ENCODE measurements at places on chromosomes 6 and 20.

DNA sequence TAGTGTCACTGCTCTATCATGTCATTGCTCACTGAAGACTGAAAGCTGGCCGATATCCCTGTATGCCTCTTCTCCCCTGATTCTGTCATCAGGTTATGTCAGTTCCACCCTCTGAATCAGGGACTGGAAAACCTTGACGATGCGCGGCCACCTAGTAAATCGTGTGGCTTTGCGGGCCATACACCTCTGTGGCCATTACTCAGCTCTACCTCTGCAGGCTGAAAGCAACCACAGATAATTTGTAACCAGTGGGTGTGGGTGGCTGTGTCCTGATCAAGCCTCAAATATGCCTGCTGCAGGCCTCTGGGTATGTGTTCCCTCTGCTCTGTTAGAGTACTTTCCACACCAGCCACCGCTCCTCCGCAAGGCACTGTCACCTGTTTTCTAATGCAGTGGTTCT is 105.2 kb downstream of the GMPR start:
- DNase-seq: no peak

DNA sequence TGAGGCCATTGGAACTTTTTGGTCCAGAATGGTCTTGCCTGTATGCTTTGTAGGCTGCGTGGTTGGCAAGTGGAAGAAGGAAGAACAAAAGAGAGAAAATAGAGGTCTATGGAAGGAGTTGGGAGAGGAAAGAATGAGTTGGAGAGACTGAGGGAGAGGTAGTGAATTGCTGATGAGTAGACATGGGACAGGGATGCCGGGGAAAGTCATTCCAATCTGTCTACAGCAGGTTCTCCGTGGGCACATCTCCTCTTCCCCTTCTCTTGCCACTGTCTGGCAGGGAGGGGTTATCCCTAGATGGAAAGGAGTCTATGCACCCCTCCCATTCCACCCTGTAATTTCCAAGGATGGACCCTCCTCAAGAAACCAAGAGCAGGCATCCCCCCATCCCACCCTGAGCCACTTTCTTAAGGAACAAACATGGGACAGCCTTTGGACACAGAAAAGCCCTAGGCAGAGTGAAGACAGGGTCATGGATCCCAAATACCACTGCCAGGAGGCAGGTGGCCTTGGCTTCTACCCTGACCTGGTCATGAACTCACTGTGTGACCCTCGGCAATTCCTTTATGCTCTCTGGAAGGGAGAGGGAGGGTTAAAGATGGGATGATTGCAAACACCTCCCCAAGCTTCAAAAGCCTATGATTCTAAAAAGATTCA is 196.9 kb downstream of the LRFN2 start:
- no peak for DNase-seq

DNA sequence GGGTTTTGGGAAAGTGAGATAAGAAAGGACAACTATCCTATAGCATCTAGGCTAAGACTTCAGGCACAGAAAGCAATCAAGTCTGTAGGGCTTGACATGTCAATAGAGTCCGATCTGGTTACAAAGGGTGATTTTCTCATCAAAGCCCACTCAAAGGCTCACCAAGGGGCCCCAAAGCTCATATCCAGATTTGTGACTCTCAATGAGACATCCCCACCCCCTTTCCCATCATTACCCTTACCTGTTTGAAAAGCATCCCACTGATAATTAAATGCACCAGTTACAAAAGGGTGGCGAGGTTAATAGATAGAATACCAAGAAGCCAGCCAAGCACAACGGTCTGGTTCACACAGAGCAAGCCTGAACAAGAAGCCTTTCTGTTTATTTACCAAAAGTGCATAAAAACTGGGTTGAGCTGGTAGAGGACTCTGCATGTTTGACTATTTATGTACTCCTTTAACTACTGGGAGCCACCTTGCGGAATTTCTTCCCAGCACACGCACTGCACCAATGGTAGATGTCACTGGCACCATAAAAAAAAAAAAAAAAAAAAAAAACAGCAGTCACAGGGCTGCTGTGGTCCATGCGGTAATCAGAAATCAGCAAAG is 6.1 kb downstream of the JAG1 start:
- DNase-seq: no peak

DNA sequence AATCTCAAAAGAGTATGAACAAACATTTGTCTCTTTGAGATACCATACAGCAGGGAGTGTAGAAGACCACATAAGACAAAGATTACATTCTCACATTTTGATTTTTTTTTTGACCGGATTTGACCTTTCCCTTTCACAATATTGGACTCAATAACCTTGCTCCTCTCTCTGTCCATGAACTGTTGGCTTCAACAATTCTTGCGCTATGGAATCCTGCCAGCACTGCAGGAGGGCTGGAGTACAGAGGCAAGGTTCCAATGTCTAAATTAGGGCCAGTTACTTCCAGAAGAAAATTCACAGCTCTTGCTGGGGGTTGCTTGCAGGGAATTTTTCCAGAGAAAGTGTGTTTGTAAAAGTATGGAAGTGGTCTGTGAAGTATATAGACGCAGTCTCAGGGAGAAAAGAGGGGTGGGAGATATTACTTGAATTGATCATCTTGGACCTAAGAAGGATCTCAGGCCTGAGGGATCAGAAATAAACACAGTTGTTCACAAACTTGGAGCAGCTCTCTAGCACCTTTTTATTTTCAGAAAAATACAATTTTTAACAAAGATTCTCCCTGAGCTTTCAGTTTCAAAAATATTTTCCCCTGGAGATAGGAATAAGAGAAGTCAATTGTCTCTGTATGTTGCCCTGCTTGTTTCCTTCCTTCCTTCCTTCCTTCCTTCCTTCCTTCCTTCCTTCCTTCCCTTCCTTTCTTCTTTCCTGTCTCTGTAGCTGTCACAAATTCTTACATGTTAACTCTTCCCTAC is 765.9 kb downstream of the BCKDHB start:
- no peak for DNase-seq

DNA sequence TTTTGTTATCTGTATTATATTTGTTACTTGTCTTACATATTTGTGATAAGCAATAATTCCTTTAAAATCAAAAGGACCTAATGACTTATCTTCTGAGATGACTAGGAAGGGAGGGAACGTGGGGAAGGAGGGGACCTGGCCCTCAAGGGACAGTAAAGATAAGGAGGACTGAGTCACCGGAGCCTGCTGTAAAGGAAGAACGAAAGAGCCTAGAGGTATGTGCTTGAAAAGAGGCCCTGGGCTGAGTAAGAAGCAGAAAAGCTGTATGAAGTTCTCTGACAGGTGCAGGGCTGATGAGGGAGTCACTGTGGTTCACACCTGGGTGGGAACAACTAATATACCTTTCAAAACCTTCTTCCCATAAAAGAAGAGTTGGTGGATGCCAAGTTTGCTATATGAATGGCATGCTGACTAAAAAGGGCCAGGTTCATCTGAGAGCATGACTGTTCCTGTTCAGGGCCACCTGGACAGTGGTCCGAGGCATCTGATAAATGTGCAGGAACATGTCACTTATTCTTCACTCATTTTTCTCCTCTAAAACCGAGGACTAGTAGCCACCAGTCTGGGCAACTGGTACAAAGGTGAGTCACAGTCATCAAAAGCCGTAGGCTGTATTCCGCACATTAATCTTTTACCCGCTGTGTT is 111.3 kb downstream of the TNFAIP3 start:
- DNase-seq: no peak

DNA sequence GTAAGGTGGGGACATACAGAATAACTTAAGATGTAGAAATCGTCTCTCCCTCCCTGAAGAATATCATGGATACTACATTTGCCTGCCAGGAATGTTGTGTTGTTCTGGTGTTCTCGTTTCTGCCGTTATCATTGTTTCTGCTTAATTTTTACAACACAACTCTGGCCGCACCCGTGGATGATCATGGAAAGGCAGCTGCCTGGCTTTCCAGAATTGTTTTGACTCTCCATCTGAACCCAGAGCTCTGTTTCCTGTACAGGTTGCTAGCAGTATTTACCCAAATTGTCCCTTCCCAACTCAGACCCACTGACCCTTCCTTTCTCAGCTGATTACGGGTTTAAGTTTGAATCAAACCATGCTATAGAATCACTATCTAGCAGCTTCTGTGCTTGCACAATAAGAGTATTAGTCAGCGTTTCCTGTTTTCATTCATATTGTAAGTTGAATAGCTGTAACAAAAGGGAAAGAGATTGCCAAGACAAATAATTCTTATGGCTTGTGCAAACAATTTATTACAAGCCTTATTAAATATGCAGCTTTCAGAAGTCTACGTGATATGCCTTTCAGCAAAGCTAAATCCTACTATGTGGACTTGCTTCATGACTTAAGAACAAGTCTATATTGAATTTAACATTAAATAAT is 139.0 kb downstream of the MTHFD1L start:
- DNase-seq: no peak

GRCh38 chr6:15582499-15582898 is 80.3 kb downstream of the DTNBP1 start:
- DNase-seq: no peak

DNA sequence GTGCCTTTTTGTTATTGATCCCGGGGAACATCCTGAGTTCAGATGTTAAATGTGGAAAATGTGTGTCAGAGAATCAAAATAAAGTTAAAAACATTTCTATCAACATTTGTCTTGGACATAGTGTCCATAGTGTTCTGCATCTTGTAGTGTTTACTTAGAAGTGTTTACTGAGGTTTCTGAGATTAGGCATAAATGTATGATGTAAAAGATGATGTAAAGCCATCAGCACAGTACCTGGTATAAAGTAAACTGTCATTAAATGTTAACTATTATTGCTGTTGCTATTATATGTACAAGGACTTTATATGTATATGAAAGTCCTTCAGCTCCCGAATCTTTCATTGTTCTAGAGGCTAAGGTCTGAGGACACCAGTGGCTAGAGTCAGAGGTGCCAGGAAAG is 28.2 kb upstream of the VEGFA start:
- no peak for DNase-seq

GRCh38 chr6:97669191-97670031 is 386.4 kb upstream of the MMS22L start:
- no peak for DNase-seq

GRCh38 chr20:39654171-39654570 is 692.0 kb downstream of the DHX35 start:
- DNase-seq: no peak

GRCh38 chr6:37209461-37210205 is 39.7 kb downstream of the PIM1 start:
- peak; percentile 55 for DNase-seq

GRCh38 chr6:5190507-5190906 is 70.2 kb downstream of the LYRM4 start:
- no peak for DNase-seq

DNA sequence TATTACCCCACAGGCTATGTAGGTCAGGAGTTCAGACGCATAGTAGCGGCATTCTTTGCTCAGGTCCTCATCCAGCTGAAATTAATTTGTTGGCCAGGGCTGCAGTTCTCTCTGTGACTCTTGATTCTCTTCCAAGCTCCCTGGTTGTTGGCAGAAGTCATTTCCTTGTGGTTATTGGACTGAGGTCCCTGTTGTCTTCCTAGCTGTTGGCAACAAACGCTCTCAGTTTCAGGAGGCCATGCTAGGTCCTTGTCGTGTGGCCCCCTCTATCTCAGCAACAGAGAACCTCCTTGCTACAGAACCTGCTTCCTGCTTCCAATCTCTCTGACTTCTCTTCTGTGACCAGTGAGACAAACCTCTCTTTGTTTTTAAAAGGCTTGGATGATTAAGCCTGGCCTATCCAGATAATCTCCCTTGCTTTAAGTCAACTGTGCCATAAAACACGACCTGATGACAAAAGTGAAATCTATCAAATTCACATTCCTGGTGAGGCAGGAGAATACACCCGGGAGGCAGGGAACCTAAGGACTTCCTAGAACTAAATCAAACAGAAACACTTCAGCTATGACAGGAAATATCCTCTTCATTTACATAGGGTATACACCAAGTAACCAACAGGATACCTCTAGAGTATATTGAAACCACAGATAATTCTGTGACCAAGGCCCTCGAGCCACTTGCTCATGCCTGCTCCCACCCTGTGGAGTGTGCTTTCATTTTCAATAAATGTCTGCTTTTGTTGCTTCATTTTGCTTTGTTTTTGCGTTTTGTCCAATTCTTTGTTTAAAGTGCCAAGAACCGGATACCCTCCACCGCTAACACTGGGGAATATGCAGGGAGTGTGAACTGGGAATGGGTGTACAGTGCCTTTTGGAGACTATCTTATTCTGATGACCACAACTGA is 196.0 kb downstream of the BTBD3 start:
- DNase-seq: no peak

GRCh38 chr20:3740615-3741301 is 8.3 kb downstream of the HSPA12B start:
- DNase-seq: no peak

GRCh38 chr6:45924763-45925342 is 90.8 kb downstream of the CLIC5 start:
- no peak for DNase-seq

DNA sequence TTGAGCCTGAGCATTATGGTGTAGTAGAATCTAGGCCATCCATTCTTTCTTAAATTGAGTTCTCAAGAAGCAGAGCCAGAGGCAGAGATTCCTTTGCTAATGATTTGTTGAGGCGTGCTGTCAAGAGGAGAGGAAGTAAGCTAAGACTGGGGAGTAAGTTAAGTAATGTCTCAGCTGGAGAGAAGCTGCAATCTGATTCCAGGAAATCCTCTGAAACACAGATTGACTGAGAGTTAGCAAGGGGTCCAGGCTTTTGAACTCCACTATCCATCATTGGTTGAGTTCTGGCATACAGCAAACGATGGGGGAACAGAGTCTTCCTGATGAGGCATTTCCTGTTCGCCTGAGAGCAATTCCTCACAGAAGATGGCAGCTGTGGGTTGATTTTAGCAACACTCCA is 207.4 kb upstream of the RAB32 start:
- no peak for DNase-seq

- peak; percentile 74 for DNase-seq
Observed at GRCh38 chr6:137927777-137928218, 60.7 kb downstream of the TNFAIP3 start.

- DNase-seq: no peak
Observed at GRCh38 chr6:15283986-15284361, 38.1 kb downstream of the JARID2 start.

DNA sequence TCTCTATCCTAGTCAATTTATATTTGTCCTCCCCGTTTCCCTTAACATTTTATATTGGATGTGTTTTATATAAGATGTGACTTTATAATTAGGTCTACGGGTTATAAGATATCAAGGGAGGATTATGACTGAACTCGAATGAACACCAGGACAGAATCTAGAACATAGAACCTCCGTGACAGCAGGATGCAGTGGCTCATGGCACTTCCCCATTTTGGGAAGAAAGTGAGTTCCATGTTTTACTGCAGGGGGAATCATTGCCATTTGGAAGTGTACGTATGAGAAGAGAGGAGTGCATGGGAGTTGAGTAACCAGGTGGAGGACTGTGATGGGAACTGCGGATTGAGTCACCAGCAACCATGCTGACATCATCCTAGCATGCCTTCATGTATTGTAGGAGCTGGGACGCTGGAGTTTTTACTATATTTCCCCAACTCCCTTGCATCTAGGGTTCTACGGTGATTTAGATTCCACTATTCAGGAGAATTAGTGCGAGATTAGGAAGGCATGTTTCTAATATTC is 56.1 kb upstream of the FOXC1 start:
- DNase-seq: no peak

GRCh38 chr6:24643920-24644319 is 2.1 kb downstream of the KIAA0319 start:
- DNase-seq: no peak

GRCh38 chr6:163780994-163781393 is 366.5 kb downstream of the QKI start:
- DNase-seq: no peak
